Right lobe of liver (tissue), 6 donors: ENCODE measurements at places on chromosomes 2 and 18. TPM values are rescaled to one million over a fixed set of nuclear protein-coding genes. Genes with fewer than 3 reads are reported as not detected.
A peak's percentile ranks its signal among the peaks of the same experiment; 100 is the strongest.

Gene PUS10
- total RNA-seq: 8.6 TPM

Gene EPB41L5
- total RNA-seq: 35.0 TPM

Gene RAB12
- total RNA-seq: 19.2 TPM

Gene IL36B
- not detected for total RNA-seq

DNA sequence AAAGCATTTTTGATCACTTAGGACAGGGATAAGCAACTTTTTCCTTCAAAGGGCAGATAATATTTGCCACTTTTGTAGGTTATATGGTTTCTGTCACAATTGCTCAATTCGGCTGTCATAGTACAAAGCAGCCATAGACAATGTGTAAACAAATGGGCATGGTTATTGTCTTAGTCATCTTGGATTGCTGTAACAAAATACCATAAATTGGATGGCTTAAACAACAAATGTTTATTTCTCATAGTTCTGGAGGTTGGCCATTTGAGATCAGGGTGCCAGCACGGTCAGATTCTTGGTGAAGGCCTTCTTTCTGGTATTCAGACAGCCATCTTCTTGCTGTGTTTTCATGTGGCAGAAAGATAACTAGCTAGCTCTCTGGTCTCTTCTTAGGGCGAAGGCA, 91.2 kb downstream of the TAF4B start:
- H3K27ac ChIP-seq: no peak overlapping the region
- H3K36me3 ChIP-seq: no peaks in the 10 kb centered on the region
- no peaks in the 10 kb centered on the region for H3K27me3 ChIP-seq
- H3K4me1 ChIP-seq: no peaks in the 10 kb centered on the region
- no peak for DNase-seq
- H3K4me3 ChIP-seq: no peak overlapping the region

DNA sequence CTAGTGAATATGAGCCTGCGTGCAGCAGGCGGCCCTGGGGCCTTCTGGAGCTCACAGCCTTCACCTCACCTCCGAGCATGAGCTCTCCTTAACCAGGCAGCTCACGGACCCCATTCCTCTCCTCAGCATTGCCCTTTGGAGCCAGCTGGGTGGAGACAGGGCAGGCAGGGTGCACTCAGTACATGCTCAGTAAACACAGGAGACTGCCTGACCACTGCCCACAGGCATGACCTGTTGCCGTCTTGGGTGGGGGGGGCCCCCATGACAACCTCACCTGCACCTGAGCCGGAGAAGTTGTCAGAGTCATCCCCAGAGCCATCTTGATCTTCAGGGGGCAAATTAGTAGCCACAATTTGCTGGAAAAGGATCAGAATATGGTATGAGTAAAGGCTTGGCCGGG, 19.9 kb downstream of the SDC1 start:
- DNase-seq: no peak
- H3K27ac ChIP-seq: peak overlapping the region; percentile 98
- H3K4me1 ChIP-seq: no peaks in the 10 kb centered on the region
- H3K4me3 ChIP-seq: no peak overlapping the region

DNA sequence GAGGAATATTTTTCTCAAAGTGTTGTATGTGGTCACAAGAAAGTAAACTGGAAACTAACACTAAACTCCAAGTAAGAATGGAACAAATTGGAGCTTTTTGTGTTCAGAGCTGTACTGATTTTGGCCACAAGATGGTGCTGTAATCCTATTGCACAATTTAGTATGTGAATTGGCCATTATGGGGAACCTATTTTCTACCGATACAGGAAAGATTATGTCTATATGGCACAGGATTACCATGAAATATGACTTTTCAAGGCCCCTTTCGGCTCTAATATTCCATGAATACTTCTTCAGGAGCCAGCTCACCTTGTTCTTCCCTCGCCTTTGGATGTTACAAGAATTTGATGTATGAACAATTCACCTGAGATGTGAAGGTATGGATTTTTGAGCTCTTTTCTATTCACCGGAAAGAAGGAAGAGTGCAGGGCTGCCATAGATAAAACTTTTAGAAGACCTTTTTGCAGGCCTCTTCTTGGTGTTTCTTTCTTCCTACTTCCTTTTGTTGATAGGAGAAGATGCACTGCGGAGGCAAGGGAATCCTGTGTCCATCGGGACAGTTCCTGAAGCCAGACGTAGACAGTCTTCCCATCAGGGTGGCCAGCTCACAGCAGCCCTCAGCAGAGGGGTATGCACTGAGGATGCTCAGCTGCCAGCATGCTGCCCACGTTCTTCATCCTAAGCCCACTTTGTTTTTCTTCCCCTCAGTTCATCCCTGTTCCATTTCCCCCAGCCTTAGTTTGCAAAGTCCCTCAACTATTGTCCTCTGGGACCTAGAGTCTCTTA, 13.3 kb downstream of the MRPL44 start:
- no peaks in the 10 kb centered on the region for H3K27me3 ChIP-seq
- no peak for DNase-seq
- H3K4me3 ChIP-seq: no peak overlapping the region
- H3K36me3 ChIP-seq: peaks cover 9% of the 10 kb centered on the region

DNA sequence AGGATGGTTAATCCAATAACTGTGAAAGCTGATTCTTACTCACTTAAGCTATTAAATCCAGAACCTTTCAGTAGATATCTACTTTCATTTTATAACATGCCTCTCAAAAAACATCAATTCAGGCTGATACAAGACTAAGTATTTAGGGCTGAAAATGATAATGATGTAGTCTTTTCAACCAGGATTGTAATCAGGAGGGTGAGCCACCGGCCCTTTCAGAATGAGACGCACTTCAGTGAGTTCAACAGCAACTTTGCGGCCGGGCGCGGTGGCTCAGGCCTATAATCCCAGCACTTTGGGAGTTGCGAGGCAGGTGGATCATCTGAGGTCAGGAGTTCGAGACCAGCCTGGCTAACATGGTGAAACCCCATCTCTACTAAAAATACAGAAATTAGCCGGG, 30.4 kb downstream of the RBMS1 start:
- no peaks in the 10 kb centered on the region for H3K27me3 ChIP-seq
- no peak overlapping the region for H3K27ac ChIP-seq
- H3K36me3 ChIP-seq: no peaks in the 10 kb centered on the region
- H3K4me1 ChIP-seq: no peaks in the 10 kb centered on the region
- DNase-seq: no peak
- no peak overlapping the region for H3K4me3 ChIP-seq
